ENCODE measurements at places on chromosomes 3 and 15. TPM values are rescaled to one million over a fixed set of nuclear protein-coding genes. Genes with fewer than 3 reads are reported as not detected.

DNA sequence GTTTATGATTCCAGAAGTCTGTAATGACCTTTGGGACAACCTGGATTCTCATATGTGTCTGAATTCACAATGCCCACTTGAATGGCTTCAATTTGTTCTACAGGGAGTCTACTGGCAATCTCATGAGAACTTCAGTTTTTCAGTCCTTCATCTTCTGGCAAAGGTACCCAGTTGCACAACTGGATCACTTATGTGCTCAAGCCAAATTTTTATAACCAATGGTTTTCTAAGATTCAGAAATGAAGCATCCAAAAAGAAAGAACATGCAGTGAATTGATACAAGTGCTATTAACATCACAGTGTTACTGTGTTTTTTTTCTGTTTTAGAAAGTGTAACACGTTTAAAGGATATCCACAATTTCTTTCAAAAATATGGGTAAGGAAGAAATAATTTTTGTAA lies at the start of gene OR5H14:
Gene OR5H14, plus strand, starts transcription at position 301 of the 400 bp plus-strand sequence. CDS start 1,907 bp downstream, outside the sequence.
- DNase-seq, result no peak

- DNase-seq, result no peak
These were observed 6.6 kb upstream of the TPM1 start for GRCh38 chr15:63035977-63036376.

DNA sequence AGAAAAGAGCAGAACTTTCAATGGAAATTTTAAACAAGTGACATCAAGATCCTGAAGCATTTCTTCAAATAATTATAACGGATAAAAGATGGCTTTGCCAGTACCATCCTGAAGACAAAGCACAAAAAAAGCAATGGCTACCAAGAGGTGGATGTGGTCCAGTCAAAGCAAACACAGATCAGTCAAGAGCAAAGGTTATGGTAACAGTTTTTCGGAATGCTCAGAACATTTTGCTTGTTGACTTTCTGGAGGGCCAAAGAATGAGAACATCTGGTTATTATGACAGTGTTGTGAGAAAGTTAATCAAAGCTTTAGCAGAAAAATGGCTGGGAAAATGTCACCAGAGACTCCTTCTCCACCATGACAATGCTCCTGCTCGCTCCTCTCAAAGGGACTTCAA lies 31.5 kb downstream of the FEM1B start:
- no peak for DNase-seq

DNA sequence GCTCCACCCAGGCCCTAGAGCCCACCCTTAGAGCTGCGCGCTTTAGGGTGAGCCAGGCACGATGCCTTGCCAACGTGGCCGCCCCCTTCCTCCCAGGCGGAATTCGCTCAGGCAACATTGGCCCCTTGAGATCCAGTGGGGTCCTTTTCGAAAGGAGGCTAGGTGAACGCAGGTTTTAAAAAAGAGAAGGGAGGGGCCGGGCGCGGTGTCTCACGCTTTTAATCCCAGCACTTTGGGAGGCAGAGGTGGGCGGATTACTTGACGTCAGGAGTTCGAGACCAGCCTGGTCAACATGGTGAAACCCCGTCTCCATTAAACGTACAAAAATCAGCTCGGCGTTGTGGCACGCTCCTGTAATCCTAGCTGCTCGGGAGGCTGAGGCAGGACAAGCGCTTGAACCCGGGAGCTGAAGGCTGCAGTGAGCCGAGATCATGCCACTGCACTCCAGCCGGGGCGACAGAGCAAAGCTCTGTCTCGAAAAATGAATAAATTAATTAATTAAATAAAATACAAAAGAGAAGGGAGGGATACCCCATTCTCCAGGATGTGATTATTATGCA lies 984 bp upstream of the RPP25 start:
- no peak for DNase-seq

DNA sequence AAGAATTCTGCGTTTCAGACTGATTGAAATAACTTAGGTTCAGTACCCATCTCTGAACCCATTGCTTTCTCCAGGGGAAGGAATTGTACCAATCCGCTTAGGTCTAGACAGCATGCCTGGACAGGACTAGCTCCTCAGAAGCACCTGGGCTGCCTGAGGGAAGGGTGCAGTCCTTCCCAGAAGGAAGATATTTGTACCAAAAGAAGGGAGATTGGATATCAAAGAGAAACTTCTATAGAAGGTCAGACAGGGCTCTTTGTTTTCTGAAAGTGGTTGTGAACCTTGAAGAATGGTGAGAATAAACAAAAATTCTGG lies 133.8 kb upstream of the LRTM1 start:
- no peak for DNase-seq

DNA sequence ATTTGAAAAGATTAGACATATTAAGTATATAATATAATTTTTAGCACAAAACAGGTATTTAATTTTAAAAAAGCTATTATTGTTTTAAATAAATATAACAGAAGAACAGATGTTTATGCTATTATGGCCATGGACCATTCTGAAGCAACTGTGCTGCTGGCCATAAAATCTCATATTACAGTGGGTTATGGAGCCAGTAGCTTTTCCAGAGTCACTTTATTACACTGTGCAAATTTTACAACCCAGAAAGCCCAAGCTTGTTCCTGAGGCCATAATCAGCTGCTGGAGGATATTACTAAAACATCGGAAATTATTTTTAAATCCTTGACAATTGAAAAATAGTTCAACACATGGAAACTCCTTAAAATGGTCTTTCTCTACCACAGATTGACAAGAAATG lies 557.3 kb upstream of the KCNMB2 start:
- no peak for DNase-seq

CPNE9 gene
- polyA plus RNA-seq, result 0.73 TPM

BMF gene
- polyA plus RNA-seq, result 9.2 TPM
